ENCODE measurements at places on chromosomes 13 and 19. TPM values are rescaled to one million over a fixed set of nuclear protein-coding genes. Genes with fewer than 3 reads are reported as not detected.

The ZNF497 gene
- total RNA-seq = 0.14 TPM

The TLE2 gene
- 39.4 TPM for total RNA-seq

The C3 gene
- 929 TPM for total RNA-seq

The DIRAS1 gene
- 11.6 TPM for total RNA-seq

The OVOL3 gene
- not detected for total RNA-seq

The LMTK3 gene
- 0.19 TPM for total RNA-seq

The ZNF772 gene
- 6.3 TPM for total RNA-seq

The IGFL1 gene
- total RNA-seq = not detected

The COL4A2 gene
- total RNA-seq = 816 TPM

The AMER2 gene
- total RNA-seq = not detected

The ATP4B gene
- not detected for total RNA-seq

The ASF1B gene
- 0.33 TPM for total RNA-seq

The ATCAY gene
- total RNA-seq = 0.05 TPM

The LPAR2 gene
- total RNA-seq = 2.0 TPM

The CAMSAP3 gene
- not detected for total RNA-seq

The CFAP97D2 gene
- total RNA-seq = not detected

The CHST8 gene
- total RNA-seq = 0.97 TPM

The TEX29 gene
- total RNA-seq = 0.29 TPM

The ZNF610 gene
- 1.1 TPM for total RNA-seq

The SLAIN1 gene
- 11.0 TPM for total RNA-seq

The SIGLEC7 gene
- 5.5 TPM for total RNA-seq

The SLC7A10 gene
- total RNA-seq = not detected

The MPND gene
- total RNA-seq = 11.2 TPM

The ISOC2 gene
- 23.1 TPM for total RNA-seq

The NTN5 gene
- total RNA-seq = 0.28 TPM
